ENCODE measurements at places on chromosomes 11 and 22.

- no peak for DNase-seq
Observed at GRCh38 chr11:72300268-72300667, 56.3 kb upstream of the PHOX2A start.

GRCh38 chr11:134797411-134798089 lies 385.5 kb upstream of the B3GAT1 start:
- no peak for DNase-seq

DNA sequence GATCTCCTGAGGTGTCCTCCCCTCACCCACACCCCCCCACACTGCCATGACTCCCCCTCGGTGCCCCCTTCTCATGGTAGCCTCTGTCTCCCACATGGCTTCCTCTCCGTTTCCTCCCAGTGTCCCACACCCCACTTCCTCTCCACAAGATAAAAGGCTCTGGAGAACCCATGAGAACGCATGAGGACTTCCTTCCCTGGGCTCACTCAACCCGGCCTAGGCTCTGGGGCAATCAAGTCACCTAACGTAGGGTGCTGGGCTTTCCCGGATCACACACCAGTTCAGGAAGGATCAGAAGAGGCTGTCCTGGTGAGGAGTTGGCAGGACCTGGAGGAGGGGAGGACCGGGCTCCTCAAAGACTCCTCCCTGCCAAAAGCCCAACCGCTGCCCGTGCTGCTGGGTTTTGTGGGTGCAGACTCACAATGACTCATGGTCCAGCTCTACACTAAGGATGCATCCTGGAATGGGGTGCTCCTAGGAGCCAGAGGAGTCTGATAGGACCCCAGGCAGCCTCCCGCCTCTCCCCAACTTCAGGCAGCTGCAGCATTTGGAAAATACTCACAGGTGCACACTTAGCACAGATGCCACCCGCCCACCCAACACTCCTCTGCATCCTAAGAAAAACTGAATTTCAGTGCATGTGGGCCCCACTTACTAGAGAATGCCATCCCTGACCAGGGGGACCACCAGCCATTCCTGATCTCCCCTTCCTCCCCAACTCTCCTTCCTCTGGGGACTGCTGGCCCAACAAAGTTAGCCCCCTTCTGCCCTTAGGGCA lies 21.0 kb downstream of the SLC22A12 start:
- no peak for DNase-seq

DNA sequence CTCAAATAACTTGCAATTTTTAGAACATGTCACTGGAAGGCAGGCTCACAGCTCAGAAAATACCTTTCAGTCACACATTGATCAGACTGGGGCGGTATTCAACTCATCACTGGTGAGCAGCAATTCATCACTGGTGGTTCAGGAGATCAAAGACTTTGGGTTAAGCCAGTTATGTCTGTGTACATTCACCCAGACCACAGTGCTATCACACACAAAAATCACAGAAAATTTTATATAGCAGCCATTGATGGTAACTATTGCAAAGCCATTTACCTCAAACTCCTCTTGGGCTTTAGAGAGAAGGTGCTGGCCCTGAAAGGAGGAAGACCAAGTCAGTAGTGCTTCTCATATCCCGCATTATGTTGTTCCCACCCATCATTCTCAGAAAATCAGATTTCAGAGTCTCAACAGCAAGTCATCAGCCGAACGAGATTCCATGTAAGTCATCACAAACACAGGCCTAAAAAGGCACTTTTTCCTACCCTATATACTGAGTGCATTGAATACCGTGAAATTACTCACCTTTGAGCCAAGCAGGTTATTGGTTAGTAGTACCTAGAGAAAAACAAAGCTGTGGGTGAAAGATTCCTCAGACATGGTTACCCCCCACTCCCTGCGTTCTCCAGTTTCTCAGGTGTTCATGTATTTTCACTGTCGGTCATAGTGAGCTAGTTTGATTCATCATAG lies 14.0 kb upstream of the WDR74 start:
- no peak for DNase-seq

DNA sequence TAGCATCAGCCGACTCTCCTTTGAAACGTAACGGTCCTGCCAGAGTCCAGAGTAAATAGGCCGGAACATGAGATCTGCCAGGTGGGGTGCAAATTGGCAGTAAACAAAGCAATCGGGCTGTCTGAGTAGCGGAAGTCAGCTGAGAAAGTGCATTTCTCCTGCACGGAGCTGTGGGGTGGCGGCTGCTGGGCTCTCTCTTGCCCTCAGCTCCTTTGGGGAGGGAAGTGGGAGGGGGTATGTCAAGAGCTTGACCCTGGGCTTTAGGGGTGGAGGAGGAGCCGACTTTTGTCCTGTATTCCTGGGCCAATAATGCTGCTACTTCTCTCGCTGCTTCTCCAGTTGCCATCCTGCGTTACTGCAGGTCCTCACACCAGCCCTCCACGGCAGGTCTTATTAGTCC lies 11.6 kb downstream of the GRIK4 start:
- no peak for DNase-seq

DNA sequence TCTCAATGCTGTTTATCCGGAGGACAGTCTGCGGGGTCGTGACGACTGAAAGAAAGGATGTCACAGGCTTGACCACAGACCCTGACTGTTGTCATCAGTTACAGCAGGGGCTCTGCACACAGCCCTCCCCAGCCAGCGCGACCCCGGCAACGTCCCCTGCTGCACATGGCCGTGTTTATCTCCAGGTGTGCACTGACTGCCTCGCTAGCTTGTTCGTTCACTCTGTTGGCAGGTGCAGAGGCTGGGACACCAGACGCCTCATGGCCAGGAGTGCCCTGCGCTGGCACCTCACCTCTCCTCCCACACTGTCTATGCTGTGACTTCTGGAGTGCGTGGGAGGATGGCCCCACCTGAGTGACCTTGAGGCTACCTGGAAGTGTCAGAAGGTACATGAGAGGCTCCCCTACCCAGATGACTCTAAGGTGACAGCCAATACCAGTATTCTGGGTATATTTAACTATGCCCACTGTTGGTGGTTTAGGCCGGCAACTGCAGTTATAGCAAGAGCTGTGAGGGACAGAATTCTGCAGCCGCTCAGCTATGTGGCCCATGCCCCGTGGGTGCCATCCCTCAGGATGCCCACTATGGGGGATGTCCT lies 12.2 kb downstream of the MRPL21 start:
- no peak for DNase-seq

Measured in AG20443 (cell line).